Bronchial epithelial cell (primary cell): ENCODE measurements at places on chromosomes 12 and 14.

- DNase-seq: no peak
Observed at GRCh38 chr12:122991623-122992275, 11.3 kb downstream of the ARL6IP4 start.

GRCh38 chr12:1034751-1035457 lies 43.9 kb downstream of the ERC1 start:
- DNase-seq: no peak

DNA sequence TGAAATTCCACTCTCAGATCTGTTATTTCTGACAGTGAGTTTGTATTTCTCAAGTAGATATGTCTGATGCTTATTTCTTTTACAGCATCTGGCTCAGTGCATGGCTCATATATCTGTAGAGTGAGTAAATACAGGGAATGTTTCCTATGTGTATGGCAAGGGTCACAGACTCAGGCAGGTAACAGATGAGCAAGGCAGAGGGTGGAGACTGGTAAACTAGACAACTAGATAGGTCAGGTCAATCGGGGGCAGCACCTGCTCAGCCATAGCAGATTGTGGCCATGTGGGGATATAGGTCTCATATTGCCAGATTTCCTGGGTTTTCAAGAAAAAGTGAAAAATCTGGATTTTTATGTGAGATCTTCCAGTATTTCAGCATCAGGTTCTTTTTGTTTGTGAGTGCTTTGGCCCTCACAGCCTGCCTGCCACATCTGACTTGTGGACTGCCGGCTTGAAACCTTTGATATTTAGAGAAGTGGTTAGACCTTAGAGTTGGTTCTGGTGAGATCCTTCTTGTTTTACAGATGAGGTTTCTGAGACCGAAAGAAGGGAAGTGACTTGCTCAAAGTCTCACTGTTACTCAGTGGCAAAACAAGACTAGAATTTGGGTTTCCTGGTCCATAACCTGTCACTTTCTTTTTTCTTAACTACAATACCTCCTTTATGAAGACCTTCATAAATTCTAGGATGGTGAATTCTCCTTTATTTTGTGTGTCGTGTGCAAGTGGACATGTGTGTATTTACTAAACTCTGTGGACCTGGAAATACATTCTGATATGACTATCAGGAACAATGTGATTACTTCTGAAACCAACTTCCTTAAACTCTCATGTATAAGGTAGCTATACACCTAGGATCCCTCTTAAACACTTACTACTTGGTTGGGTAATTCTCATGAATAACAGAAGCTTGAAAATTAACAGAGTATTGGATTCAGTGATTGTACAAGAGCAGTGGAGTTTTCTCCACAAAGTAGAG lies 34.4 kb downstream of the PROX2 start:
- DNase-seq: no peak

DNA sequence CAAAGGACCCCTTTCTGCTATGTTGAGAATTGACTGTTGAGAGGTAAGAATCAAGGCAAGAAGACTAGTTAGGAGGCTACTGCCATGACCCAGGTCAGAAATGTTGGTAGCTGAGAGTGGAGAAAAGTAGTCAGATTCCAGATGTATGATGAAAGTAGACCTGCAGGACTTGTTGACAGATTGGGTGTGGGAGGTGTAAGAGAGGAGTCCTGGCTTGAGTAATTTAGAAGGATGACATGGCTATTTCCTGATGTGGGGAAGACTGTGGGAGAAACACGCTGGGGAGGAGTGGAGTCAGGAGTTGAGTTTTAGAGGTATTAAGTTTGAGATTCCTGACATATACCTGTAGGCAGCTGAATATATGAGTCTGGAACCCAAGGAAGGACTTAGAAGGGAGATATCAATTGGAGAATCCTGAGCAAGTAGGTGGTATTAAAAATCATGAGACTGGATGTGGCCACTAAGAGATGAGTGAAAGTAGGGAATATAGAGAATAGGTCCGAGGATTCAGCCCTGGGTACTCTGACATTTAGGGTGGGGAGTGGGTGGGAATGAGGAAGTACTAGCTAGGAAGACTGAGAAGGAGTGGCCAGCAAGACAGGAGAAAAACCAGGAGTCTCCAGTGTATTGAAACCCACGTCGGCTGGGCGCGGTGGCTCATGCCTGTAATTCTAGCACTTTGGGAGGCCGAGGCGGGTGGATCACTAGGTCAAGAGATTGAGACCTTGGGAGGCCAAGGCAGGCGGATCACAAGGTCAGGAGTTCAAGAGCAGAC lies 12.6 kb upstream of the DDX47 start:
- peak; percentile 98 for DNase-seq

DNA sequence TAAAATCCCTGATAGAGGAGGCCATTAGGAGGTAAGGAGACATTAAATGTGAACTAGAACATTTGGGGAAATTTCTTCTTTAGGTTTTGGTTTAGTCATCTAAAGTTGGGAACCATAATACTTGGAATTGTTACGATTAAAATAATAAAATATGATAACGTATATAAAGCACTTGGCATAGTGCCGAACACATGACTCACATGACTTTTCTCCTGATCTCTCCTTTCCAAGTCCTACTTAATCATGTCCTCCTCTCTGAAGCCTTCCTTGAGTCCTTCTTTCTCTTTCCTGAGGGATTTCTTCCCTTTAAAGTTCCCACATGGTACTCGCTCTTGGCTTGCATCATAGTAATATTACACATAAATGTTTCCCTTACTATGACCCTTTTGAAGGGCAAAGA lies 20.0 kb downstream of the BEST3 start:
- no peak for DNase-seq

DNA sequence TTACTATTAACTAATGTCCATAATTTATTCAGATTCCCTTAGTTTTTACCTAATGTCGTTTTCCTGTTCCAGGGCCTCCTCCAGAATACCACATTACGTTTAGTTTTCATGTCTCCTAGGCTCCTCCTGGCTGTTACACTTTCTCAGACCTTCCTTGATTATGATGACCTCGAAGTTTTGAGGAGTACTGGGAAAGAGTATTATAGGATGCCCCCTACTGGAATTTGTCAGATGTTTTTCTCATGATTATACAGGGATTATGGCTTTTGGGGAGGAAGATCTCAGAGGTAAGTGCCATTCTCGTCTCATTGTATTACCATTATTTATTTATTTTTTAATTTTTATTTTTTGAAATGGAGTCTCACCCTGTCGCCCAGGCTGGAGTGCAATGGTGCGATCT lies 17.7 kb upstream of the C1S start:
- DNase-seq: peak; percentile 71

DNA sequence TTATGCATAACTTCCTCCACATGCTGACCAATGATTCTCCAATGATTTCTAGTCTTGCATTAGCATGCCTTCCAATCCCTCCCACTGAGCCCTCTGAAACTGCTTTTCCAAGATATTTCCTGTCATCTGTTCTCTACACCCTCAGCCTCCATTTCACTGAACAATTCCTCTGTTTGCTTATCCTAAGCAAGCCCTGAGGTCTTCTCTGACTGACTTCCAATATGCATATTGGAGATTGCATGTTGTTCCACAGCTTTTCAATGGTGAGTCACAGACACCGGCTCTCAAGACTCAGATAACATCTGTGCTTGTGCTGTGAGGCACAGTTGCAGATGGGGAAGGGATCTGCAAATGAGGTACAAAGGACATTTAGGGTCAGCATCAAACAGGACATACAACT lies 141.0 kb downstream of the SLC16A7 start:
- peak; percentile 77 for DNase-seq

GRCh38 chr12:43011383-43011926 lies 421.9 kb upstream of the PRICKLE1 start:
- no peak for DNase-seq

DNA sequence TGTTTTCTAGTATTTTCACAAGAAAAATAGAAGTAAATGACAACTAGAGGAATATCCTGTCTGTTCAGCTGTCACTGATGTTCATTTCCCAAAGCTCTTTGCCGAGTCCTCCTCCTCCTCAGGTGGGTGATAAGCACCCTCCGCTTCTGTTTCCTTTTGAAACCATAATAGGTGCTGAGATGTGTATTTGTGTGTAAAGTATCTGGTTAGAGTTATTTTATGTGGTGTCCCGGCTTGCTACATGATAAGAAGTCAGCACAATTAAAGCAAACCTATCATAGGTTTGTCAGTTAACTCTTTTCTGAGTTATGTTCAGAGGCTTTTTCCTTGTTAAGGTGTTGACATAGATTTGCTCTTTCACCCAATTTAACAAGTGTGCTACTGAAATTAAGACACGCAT lies 82.4 kb downstream of the PIWIL1 start:
- DNase-seq: no peak

GRCh38 chr12:57240066-57240921 lies 10.7 kb downstream of the STAC3 start:
- DNase-seq: peak; percentile 49

DNA sequence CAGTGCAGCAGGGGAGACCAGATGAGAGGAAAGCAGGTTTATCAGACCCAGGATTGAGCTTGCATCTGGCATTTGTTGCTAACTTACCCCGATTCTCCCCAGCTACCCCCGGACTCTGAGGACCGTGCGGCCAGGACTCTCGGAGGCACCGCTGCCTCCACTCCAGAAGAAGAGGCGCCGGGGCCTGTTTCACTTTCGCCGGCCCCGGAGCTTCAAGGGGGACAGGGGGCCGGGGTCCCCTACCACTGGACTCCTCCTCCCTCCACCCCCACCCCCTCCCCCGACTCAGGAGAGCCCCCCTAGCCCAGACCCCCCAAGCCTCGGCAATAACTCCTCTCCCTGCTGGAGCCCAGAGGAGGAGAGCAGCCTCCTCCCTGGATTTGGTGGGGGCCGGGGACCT lies 6.5 kb upstream of the CPNE6 start:
- no peak for DNase-seq

GRCh38 chr14:33062881-33063280 lies 124.2 kb downstream of the NPAS3 start:
- DNase-seq: peak; percentile 22

DNA sequence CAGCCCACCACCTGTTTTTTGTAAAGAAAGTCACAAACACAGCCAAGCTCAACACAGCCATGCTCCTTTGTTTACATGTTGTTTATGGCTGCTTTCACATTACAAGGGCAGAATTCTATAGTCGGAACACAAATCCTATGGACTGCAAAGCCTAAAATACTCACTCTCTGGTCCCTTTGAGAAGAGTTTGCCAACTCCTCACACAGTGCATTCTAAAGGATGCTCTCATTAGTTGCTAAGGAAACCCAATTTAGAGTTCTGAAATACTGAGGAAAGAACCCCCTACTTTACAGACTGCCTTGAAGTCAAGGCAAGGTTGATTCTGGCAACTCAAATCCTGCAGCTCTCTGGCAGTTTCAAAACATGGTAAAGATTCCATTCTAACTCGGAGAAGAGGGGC lies 38.3 kb downstream of the DCP1B start:
- no peak for DNase-seq
